ENCODE measurements at places on chromosomes 5 and 9.
A peak's percentile ranks its signal among the peaks of the same experiment; 100 is the strongest.

DNA sequence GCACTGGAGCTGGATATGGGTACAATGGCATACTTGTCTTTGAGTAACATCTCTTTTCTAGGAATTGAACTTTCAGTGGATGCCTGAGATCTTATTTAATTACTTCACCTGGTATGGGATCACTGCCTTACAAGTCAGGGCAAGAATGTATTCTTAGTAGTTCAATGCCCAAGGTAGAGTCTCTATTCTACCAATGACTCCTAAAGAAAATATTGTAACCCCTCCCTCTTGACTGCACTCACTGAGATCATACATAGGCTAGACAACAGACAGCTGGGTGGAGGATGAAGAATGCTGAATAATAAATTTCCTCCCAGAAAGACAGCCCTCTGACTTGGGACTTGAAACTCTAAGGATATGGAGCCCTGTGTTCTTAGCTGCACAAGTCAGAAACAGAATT is 1216.3 kb upstream of the ACO1 start:
- no peak for DNase-seq

GRCh38 chr5:851553-851952 is 767 bp upstream of the ZDHHC11 start:
- no peak for DNase-seq

- DNase-seq = no peak
Observed at GRCh38 chr9:22117511-22118384, 108.6 kb upstream of the CDKN2B start.

- no peak for DNase-seq
Observed at GRCh38 chr9:23542438-23542837, 283.6 kb downstream of the ELAVL2 start.

- DNase-seq = no peak
Observed at GRCh38 chr9:35683323-35683722, 6.4 kb downstream of the TPM2 start.

DNA sequence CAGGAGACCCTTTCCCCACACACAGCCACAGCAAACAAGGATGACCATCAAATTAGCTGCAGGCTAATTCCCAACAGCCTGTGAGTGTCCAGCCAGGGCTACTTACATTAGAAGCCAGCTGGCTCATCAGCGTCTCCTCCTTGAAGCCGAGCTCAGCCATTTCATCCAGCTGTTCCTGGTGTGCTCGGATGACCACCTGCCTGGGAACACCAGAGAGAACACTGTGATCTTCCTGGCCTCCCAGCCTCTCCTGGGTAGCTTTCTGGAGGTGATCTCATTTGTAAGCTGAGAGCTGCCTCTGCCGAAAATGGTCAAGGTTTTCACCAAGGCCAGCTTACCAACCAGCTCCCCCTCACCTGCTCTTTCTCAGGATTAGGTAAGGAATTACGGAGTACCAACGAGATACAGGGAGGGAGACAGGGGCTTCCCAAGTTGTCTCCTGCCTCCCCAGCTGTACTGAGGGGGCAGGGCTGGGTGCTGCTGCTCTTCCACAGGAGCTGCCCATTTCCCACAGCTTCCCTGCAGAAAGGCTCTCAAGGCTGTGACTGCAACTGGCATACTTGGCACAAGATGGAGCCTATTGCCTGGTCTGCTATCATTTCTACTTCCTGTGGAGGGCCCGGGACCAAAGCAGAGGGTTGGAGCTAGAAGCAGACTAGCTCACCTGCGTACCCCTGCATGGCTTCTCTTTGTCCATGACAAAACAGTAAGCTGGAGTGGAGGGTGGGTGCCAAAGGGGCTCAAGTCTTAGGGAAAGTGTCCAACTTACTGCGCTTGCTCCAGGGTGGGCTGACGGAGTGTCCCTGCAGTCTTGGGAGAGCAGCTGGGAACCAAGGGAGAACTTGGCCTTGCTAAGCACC is 73.9 kb downstream of the KIF24 start:
- DNase-seq = peak; percentile 13

DNA sequence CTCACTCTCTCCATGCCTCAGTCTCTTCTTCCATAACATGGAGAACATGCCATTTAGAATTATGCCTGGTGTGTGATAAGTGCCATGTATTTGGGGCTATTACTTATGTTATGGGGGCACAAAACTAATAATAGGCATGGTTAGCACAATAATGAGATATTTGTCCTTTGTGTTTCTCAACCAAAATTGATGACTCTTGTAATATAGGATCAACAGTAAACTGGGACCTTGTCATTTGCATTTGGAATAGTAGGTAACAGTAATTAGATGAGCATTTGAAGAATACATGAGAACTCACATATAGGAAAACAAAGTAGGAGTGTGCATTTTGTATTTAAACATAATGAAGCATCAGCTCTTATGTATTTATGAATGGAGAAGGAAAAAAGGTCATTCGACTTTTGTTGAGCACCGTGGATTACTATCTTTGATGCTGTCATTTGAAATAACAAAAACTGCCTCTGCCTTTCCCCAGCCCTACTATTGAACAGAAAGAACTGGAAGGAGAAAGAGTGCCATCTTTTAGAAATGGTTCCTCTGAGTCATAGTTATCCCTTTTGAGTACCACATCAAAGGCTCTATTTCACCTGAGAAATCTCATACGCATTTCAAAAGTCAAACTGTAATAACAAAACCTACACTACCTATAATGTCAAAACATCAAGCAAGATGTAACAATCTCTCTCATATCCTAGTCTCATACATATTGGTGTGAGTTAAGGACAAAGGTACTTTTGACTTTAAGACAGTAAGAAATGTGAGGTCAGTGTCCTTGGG is 655.2 kb downstream of the PDE4D start:
- no peak for DNase-seq

- no peak for DNase-seq
Observed at GRCh38 chr5:86865256-86865785, 247.6 kb downstream of the COX7C start.

DNA sequence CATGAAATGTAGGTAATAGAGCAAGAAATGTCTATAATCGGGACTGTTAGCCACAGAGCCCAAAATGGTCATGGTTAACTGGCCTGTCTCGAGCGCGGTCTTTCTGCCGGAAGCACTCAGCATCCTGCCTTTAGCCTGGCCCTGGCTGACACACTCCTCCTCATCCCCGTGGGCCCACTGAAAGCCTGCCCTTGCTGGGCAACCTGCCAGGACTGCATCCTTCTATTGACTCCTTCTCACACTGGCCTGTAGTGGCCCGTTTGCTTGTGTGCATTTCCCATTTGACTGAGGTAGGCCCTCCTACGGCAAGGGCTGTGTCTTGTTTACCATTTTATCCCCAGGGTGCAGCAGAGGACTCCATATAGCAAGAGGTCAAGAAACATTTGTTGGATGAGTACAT is 215.7 kb downstream of the ATPSCKMT start:
- no peak for DNase-seq

GRCh38 chr5:143527808-143528207 is 124.3 kb upstream of the NR3C1 start:
- DNase-seq = no peak
